Aorta (tissue), 5 donors: ENCODE measurements at places on chromosomes 7 and 10. TPM values are rescaled to one million over a fixed set of nuclear protein-coding genes. Genes with fewer than 3 reads are reported as not detected.

ANKRD30A gene
- not detected for total RNA-seq

OGDHL gene
- total RNA-seq, result not detected

WIPF3 gene
- 2.4 TPM for total RNA-seq

ZNF804B gene
- not detected for total RNA-seq

UPK3B gene
- 1.6 TPM for total RNA-seq

H2BK1 gene
- 2.2 TPM for total RNA-seq
